NCI-H1694 (cell line): ENCODE measurements at places on chromosomes 4 and X.
A peak's percentile ranks its signal among the peaks of the same experiment; 100 is the strongest.

- no peak for DNase-seq
These were observed 35.6 kb downstream of the COMMD8 start for GRCh38 chr4:47427935-47428334.

DNA sequence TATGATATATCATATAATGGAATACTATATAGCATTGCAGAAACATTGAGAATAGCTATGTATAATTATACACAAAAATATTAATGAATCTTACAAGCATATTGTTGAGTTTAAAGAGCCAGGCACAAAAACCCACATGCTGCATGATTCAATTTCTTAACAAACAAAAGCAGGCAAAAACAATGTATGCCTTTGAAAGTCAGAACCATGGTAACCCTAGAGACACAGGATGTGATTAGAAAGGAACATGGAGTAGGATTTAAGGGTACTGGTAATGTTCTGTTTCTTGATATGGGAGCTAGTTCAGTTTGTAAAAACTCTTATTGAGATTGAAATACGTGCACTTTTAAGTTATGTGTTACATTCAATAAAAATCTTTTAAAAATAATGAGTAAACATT is 21.5 kb downstream of the CXCL8 start:
- no peak for DNase-seq

GRCh38 chr4:16660656-16661055 is 237.8 kb downstream of the LDB2 start:
- no peak for DNase-seq

- DNase-seq: no peak
These were observed 358.8 kb downstream of the MID1IP1 start for GRCh38 chrX:39159921-39160507.

GRCh38 chr4:17284323-17285175 is 227.3 kb downstream of the QDPR start:
- no peak for DNase-seq

GRCh38 chr4:176350671-176351070 is 30.9 kb downstream of the SPCS3 start:
- no peak for DNase-seq

GRCh38 chr4:163672751-163673150 is 178.3 kb downstream of the TMA16 start:
- DNase-seq: no peak

- DNase-seq: no peak
These were observed 54.5 kb upstream of the GPR34 start for GRCh38 chrX:41634284-41634683.

- DNase-seq: no peak
These were observed 39.2 kb upstream of the MSX1 start for GRCh38 chr4:4820261-4820660.

DNA sequence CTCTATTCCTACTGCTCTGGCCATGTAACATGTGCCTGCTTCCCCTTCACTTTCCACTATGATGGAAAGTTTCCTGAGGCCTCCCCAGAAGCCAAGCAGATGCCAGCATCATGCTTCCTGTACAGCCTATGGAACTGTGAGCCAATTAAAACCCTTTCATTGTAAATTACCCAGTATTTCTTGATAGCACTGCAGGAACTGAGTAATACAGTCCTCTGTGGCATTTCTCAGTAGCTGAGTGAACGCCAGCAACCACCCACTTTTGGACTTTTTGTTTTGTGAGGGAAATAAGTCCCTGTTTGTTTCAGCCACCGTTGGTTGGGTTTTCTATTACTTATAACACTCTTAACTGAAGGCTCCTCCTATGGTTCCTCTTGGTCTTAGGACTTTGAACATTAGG is 104.1 kb downstream of the C4orf51 start:
- DNase-seq: no peak

DNA sequence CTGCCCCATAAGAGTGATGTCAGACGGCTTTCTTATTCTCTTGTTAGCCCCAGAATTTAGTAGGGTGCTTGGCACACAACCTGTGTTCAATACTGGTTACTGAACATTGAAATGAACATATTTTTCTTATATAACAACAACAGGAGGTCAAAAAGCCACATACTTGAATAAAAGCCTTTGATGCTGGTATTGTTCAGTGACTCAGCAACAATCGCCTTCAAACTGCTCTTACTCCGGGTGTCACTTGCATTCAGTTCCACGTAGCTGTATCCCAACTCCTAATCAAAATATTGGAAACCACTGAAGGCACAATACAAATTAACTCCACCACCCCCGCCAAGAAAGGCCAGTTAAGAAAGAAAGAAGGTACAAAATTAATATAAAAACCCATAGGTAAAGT is 61.5 kb downstream of the RFC1 start:
- DNase-seq: no peak

DNA sequence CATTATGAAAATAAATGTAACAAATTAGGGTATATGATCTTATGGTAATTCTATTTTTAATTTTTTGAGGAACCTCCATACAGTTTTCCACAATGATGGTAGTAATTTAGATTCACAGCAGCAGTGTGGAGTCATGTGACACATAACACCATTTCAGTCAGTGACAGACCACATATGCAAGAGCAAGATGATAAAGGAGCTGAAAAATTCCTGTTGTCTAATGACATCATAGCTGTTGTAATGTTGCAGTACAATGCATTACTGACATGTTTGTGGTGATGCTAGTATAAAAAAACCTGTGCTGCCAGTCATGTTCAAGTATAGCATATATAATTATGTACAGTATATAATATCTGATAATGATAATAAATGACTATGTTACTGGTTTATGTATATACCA is 28.5 kb downstream of the EMCN start:
- no peak for DNase-seq

DNA sequence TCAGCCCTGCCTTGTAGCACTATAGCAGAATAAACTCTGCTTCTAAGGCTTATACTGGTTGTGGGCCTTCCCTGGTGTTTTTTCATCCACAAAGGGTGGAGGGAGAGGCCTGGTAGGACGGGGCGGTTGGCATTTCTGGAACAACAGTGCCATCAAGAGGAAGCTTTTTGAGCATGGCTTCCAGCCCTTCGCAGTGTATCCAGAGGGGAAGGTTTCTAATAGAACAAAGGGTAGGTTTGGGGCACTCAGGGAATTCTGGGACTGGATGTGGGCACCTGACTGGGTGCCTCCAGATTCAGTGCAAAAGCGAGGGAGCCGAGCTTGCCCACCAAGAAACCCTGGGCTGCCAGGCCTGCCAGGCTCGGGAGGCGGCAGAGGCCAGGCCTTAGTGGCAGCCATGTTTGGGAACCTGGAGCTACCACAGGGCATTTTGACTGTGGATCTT is 229.6 kb upstream of the AGTR2 start:
- DNase-seq: peak; percentile 91

DNA sequence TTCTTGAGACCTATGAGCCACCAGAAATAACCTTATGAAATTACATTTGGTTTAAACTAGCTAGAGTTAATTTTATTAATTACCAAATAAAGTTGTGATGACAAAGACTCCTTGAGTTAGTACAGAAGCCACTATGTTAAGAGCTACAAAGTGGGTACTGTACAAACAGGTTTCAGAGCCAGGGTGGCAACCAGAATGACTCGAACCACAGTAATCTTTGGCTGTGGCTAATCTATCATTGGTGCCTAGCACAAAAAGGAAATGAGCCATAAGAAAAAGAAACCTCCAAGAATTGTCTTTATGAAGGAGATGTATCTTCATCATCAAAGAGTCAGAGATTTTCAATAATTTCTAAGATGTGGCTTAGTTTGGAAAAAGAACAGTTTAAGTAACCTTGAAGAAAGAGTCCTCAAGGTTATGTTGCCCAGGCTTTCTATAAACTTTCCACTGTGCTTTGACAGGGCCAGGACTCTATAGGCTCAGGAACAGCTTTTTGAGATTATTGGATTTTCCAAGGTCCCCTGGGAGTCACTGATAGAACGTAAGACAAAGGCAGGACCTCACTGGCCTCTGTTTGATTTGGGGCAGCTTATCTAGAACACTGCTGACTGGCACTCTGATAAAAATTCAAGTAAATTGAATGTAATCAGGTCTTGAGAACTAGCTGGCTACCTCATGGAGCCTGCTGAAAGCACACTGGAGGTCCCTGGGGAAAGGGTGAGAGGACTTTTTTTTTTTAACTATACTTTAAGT is 777.7 kb downstream of the STIM2 start:
- no peak for DNase-seq

DNA sequence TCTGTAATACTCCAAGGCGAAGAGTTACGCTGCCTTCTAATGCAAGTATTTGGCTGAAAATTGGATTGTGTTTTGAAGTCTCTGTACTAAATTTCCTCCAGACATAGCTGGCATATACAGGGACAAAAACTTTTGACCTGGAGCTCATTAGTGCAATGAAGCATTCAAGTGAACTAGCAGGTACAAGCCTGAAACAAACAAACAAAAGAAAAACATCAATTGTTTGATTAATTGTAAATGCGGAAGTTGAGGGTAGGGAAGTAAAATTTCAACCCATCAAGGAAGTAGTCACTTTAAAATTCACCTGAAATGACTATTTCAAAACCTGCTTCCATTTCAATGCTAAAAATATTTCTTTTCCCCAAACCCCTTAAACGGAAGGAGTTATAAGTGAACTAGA is 516.3 kb upstream of the ATOH1 start:
- DNase-seq: no peak

- DNase-seq: no peak
These were observed 156.3 kb downstream of the BCOR start for GRCh38 chrX:39941332-39941920.

GRCh38 chrX:50581405-50581804 is 110.8 kb upstream of the DGKK start:
- no peak for DNase-seq

GRCh38 chr4:48375651-48376304 is 34.4 kb downstream of the SLAIN2 start:
- no peak for DNase-seq
